Vagina (tissue), 2 donors: ENCODE measurements at places on chromosomes 7 and 10. TPM values are rescaled to one million over a fixed set of nuclear protein-coding genes. Genes with fewer than 3 reads are reported as not detected.

DNA sequence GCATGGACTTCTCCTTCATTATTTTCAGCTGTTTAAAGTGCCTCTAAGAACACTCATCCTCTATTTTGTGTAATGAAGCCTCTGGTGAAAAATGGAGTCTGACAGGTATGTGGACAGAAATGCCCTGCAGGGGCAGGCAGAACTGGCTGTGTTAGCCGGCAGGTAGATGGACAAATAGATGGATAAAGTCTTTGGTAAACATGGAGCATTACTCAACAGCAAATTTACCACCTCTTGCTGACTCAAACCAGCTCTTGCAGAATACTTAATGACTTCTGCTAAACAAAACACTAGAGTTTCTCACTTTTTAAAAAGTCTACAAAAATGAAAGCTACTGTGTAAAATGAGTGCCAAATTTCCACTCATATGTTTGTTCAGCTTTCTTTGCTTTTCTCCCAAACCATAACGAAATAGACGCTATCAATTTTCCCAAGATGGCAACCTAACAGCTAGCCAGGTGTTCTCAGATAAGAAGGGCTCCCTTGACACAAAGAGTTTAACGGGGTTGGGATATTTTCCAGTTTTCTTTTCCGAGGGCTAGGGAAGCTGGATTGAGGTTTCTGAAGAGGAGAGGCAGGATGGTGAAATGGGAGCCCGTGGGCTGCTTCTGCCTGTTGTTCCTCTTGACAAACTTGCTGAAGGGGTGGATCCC lies 71.9 kb upstream of the HABP2 start:
- H3K27me3 ChIP-seq = no peaks in the 10 kb centered on the region
- H3K36me3 ChIP-seq = no peaks in the 10 kb centered on the region
- peaks cover 6% of the 10 kb centered on the region for H3K4me1 ChIP-seq
- no peak for DNase-seq
- H3K27ac ChIP-seq = no peak overlapping the region
- no peak overlapping the region for H3K4me3 ChIP-seq

DNA sequence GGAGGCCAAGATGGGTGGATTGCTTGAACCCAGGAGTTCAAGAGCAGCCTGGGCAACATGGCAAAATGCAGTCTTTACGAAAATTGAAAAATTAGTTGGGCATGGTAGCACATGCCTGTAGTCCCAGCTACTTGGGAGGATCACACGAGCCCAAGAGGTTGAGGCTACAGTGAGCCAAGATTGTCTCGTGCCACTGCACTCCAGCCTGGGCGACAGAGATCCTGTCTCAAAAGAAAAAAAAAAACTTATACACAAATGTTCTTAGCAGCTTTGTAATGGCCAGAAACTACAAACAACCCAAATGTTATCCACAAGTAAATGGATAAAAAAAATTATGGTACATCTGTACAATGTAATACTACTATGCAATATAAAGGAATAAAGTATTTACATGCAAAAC lies 12.6 kb downstream of the NT5C2 start:
- peaks cover 39% of the 10 kb centered on the region for H3K4me1 ChIP-seq
- no peak overlapping the region for H3K27ac ChIP-seq
- DNase-seq = no peak
- no peak overlapping the region for H3K4me3 ChIP-seq
- H3K36me3 ChIP-seq = no peaks in the 10 kb centered on the region

DNA sequence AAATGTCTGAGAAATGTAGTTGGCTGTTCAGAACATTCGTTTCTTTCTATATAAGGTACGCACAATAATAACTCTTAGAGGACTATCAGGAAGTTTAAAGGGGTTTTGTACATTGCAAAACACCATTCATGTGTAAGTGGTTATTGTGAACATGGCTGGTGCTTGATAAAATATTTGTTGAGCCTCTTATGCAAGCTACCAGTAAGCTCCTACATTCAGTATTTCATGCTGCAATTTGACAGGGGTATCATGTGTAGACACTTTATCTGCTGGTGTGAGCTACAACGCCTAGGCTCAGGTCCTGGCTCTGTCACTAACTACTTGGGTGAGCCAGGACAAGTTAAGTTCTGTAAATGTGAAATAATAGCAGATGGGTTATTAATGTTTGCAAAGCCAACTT lies 75.5 kb downstream of the MAP3K8 start:
- no peak for DNase-seq
- no peaks in the 10 kb centered on the region for H3K36me3 ChIP-seq
- no peaks in the 10 kb centered on the region for H3K4me1 ChIP-seq

FFAR4 gene
- 1.5 TPM for total RNA-seq
